ENCODE measurements at places on chromosomes 2 and 18. TPM values are rescaled to one million over a fixed set of nuclear protein-coding genes. Genes with fewer than 3 reads are reported as not detected.

DNA sequence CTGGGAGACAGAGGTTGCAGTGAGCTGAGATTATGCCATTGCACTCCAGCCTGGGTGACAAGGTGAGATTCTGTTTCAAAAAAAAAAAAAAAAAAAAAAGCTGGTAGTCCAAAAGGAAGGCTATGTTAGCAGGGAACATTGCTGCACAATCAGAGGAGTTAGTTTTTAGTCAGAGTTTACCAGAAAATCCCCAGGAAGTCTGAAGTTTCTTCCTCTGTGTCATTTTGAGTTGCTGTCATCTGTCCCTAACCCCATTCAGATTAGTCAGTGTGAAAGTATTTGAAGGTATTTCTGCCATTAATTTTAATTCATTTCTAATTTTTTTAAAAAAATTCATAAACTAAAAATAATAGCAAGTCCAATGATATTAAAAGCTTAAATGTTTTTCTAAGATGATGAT is 33.5 kb upstream of the CERS6 start:
- no peak overlapping the region for H3K27ac ChIP-seq
- H3K36me3 ChIP-seq = no peaks in the 10 kb centered on the region
- H3K27me3 ChIP-seq = no peaks in the 10 kb centered on the region
- H3K4me3 ChIP-seq = no peak overlapping the region
- no peak for DNase-seq

The DSG4 gene
- 0.07 TPM for total RNA-seq

DNA sequence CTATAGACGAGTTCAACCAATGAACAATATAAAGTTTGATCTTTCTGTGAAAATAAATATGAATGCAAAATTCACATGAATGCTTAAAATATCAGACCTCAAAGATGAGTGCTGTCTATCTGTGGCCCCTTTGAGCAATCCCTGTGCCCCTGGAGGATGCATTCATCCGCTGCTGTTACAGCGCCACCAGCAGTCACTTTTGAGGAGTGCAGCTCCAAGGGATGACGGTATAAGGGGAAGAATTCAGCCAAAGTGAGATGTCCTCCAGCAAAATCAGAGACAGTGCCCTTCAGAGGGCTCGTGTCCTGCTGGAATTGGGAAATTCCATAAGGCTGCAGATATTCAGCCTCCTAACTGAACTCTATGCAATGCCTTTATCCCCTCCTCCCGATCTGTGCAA is 12.0 kb upstream of the CHRNA1 start:
- H3K4me1 ChIP-seq = peaks cover 12% of the 10 kb centered on the region
- no peaks in the 10 kb centered on the region for H3K27me3 ChIP-seq
- no peak overlapping the region for H3K27ac ChIP-seq
- H3K36me3 ChIP-seq = no peaks in the 10 kb centered on the region

- no peak overlapping the region for H3K27ac ChIP-seq
- H3K4me3 ChIP-seq = no peak overlapping the region
- no peaks in the 10 kb centered on the region for H3K36me3 ChIP-seq
- peaks cover 11% of the 10 kb centered on the region for H3K4me1 ChIP-seq
Observed at GRCh38 chr2:28565033-28565432, 69.2 kb downstream of the PLB1 start.

The ATP6V1C2 gene
- 2.0 TPM for total RNA-seq

The REG1B gene
- 4.2 TPM for total RNA-seq

GRCh38 chr2:21891191-21891590 is 767.4 kb downstream of the TDRD15 start:
- no peak for DNase-seq
- no peaks in the 10 kb centered on the region for H3K27me3 ChIP-seq
- no peaks in the 10 kb centered on the region for H3K36me3 ChIP-seq

DNA sequence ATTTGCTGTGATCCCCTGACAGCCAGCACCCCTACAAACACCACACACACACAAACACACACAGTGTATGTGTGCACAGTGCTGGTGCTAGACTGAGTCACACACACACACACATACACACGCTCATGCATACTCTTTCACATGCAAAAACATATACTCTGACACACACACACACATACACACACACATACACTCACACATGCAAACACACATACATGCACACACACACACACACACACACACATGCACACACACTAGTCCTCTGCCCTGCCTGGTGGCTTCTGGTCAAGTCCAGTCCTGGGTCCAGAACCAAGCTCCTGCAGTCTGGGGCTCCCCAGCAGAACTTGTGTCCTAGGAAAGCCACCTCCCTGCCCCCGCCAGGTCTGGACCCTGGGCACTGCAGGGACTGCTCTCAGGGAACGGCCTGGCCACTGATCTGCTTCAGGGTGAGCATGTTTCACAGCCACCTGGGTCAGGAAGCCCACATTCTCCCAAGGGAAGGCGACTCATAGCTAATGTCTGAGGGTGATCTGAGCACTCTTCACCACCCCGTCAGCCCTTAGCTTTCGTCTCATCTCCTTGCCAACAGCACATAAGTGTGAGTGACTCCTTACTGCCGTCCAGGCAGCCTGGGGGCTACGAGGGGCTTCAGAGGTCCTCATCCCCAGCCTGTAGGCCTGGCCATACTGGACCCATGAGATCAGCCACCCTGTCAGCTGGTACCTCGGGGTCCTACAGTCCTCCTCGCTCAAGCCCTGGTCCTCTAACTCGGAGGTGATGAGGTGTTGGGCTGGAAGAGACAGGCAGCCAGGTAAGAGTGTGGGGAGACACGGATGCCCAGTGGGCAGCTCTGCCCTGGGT is 88.1 kb downstream of the MCFD2 start:
- no peak overlapping the region for H3K27ac ChIP-seq
- DNase-seq = no peak
- no peaks in the 10 kb centered on the region for H3K27me3 ChIP-seq
- H3K4me3 ChIP-seq = no peak overlapping the region
- H3K4me1 ChIP-seq = no peaks in the 10 kb centered on the region
- no peaks in the 10 kb centered on the region for H3K36me3 ChIP-seq

The UXS1 gene
- 45.7 TPM for total RNA-seq

- no peaks in the 10 kb centered on the region for H3K27me3 ChIP-seq
- H3K4me1 ChIP-seq = no peaks in the 10 kb centered on the region
- no peaks in the 10 kb centered on the region for H3K36me3 ChIP-seq
- H3K4me3 ChIP-seq = no peak overlapping the region
- H3K27ac ChIP-seq = no peak overlapping the region
Observed at GRCh38 chr2:122639176-122639575, 883.7 kb downstream of the TSN start.

The PDCD1 gene
- total RNA-seq = 0.22 TPM

The SCN7A gene
- total RNA-seq = 0.07 TPM

The ASPRV1 gene
- 1.1 TPM for total RNA-seq

- no peaks in the 10 kb centered on the region for H3K27me3 ChIP-seq
- no peak overlapping the region for H3K4me3 ChIP-seq
- no peaks in the 10 kb centered on the region for H3K36me3 ChIP-seq
Observed at GRCh38 chr18:54116541-54117257, 107.8 kb downstream of the MBD2 start.

GRCh38 chr2:86037141-86037794 is 68.4 kb downstream of the POLR1A start:
- no peak for DNase-seq
- no peak overlapping the region for H3K4me3 ChIP-seq
- H3K27me3 ChIP-seq = no peaks in the 10 kb centered on the region
- no peaks in the 10 kb centered on the region for H3K4me1 ChIP-seq
- no peak overlapping the region for H3K27ac ChIP-seq

DNA sequence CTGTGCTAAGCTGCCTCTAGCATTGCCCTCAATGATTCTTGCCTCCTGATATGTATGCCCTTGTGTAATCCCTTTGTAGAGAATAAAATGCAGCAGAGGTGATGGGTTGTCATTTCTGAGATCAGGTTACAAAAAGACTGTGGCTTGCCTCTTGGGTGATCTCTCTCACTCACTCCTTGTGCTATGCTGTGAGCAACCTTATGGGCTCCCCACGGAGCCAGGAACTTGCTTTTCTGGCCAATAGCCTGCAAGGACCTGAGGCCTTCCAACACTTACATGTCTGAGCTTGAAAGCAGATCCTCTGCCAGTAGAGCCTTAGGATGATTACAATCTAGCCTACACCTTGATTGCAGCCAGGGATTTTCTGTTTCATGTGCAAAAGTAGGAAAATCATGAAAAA is 123.1 kb upstream of the XIRP2 start:
- no peak overlapping the region for H3K4me3 ChIP-seq
- H3K36me3 ChIP-seq = no peaks in the 10 kb centered on the region
- no peaks in the 10 kb centered on the region for H3K4me1 ChIP-seq
- no peaks in the 10 kb centered on the region for H3K27me3 ChIP-seq
- DNase-seq = no peak

GRCh38 chr2:170582751-170583463 is 132.2 kb upstream of the SP5 start:
- no peak overlapping the region for H3K27ac ChIP-seq
- no peaks in the 10 kb centered on the region for H3K27me3 ChIP-seq
- H3K4me1 ChIP-seq = no peaks in the 10 kb centered on the region
- no peak overlapping the region for H3K4me3 ChIP-seq
- H3K36me3 ChIP-seq = no peaks in the 10 kb centered on the region

DNA sequence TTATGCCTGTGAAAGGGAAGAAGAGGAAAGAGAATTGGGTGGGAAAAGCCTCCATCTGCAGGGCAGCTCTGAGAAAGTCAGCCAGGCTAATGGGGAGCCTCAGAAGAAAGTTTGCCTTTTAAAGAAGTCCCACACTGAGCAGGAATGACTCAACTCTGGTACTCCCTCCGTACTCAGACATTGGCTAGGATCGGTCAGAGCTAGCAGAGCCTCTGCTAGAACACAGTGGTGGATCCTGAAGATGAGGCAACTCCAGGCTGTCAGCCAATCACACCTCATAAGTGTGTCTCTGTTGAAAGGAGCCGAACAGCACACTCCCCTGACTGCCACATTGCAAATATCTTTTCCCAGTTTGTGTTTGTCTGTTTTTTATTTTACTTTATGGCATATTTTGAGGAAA is 96.9 kb downstream of the HNRNPLL start:
- no peak overlapping the region for H3K4me3 ChIP-seq
- peaks cover 8% of the 10 kb centered on the region for H3K4me1 ChIP-seq
- DNase-seq = no peak
- H3K27me3 ChIP-seq = no peaks in the 10 kb centered on the region
- H3K27ac ChIP-seq = no peak overlapping the region

DNA sequence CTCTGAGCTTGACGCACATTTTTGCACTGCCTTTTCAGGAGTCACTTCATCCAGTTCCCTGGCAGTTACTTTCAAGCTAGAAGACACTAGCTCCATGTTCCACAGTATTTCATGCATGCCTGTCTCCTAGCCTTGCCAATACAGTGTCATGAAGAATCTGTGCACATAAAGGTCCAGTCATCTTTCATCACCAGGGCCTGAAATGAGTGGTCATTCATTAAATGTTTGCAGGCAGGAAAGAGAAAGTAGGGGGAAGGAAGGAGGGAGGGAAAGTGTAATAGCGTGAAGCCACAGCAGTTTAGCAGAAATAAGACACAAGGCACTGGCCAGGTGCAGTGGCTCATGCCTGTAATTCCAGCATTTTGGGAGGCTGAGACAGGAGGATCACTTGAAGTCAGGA is 92.4 kb upstream of the COPS8 start:
- no peak overlapping the region for H3K4me3 ChIP-seq
- no peaks in the 10 kb centered on the region for H3K4me1 ChIP-seq
- peaks cover 88% of the 10 kb centered on the region for H3K27me3 ChIP-seq
- no peaks in the 10 kb centered on the region for H3K36me3 ChIP-seq
- DNase-seq = no peak

GRCh38 chr2:56287508-56287907 is 103.7 kb downstream of the CCDC85A start:
- H3K27ac ChIP-seq = no peak overlapping the region
- peaks cover 17% of the 10 kb centered on the region for H3K4me1 ChIP-seq
- DNase-seq = no peak
- H3K4me3 ChIP-seq = no peak overlapping the region

The CCL20 gene
- total RNA-seq = 0.30 TPM

The ANKRD30B gene
- not detected for total RNA-seq

The MOGAT1 gene
- total RNA-seq = 0.22 TPM

DNA sequence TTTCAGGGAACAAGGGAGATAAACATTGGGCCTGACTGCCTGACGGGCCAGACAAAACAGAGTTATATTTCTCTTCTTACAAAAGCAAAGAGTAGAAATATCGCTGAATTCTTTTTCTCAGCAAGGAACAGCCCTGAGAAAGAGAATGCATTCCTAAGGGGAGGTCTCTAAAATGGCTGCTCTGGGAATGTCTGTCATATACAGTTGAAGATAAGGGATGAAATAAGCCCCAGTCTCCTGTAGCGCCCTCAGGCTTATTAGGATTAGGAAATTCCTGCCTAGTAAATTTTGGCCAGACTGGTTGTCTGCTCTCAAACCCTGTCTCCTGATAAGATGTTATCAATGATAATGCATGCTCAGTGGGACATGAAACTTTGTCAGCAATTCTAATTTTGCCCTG is 134.9 kb upstream of the CNTNAP5 start:
- DNase-seq = no peak
- no peaks in the 10 kb centered on the region for H3K4me1 ChIP-seq
- H3K27me3 ChIP-seq = no peaks in the 10 kb centered on the region
- H3K27ac ChIP-seq = no peak overlapping the region

The EPC2 gene
- total RNA-seq = 19.6 TPM

GRCh38 chr2:205681401-205682238 is 681 bp upstream of the NRP2 start:
- no peak overlapping the region for H3K27ac ChIP-seq
- H3K4me1 ChIP-seq = peaks cover 4% of the 10 kb centered on the region
- H3K27me3 ChIP-seq = peaks cover 8% of the 10 kb centered on the region

DNA sequence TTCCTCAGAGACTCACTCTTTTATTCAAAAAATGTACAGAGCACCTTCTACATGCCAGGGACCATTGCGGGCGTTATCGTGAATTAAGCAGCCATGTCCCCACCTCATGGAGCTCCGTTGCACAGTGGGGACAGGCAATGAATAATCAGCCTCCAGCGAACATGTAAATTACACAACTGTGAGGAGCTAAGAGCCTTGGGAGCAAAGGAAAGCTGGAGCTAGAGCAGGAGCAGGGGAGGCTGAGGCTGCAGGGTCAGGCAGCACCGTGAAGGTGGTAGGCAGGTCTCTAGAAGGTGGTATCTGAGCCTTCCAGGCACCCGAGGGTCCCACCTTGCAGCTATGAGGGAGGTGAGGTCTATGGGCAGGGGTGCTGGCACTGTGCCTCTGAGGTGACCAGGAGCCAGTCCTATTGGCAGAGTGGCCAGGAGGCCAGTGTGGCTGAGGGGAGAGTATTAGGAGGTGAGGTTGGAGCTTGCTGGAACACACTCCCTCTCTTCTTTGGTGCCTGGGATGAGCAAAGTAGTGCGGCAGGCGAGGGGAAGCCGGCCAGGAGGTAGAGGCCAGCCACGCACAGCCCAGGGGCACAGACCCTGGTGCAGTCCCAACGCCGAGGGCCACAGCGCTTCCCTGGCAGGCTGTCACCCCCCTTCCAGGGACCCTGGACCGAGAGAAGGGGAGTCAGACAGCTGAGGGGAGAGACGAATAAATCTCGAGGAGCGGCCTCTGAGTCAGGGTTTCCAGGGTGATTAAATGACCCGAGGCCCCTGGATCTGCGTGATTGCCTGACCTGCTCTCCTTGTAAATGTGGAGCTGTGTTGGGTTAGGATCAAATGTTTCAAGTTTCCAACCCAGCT is 167.3 kb downstream of the SEPTIN10 start:
- no peaks in the 10 kb centered on the region for H3K27me3 ChIP-seq
- no peaks in the 10 kb centered on the region for H3K36me3 ChIP-seq
- no peak overlapping the region for H3K27ac ChIP-seq
- no peak overlapping the region for H3K4me3 ChIP-seq
- DNase-seq = no peak

GRCh38 chr2:39851651-39852110 is 72.6 kb upstream of the THUMPD2 start:
- no peak overlapping the region for H3K4me3 ChIP-seq
- no peak overlapping the region for H3K27ac ChIP-seq
- no peaks in the 10 kb centered on the region for H3K36me3 ChIP-seq
- DNase-seq = no peak
